GM23338 (cell line): ENCODE measurements at places on chromosomes 13 and 19. TPM values are rescaled to one million over a fixed set of nuclear protein-coding genes. Genes with fewer than 3 reads are reported as not detected.
A peak's percentile ranks its signal among the peaks of the same experiment; 100 is the strongest.

The ZNF737 gene
- 22.5 and 25.7 TPM in 2 replicates for total RNA-seq

GRCh38 chr19:12126707-12127106, 13.4 kb downstream of the ZNF20 start:
- peak; percentile 64 for DNase-seq

The NALCN gene
- total RNA-seq: 0.04 and 0.87 TPM in 2 replicates

DNA sequence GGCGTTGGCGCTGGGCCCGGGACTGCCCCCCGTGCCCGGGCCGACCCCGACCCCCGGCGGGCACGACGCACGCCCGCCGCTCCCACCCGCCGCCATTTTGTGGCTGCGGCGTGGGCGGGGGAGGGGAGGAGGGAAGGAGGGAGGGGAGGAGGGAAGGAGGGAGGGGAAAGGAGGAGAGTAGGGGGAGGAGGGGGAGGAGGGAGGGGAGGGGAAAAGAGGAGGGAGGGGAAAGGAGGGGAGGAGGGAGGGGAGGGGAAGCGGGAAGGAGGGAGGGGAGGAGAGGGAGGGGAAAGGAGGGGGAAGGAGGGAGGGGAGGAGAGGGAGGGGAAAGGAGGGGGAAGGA, at the start of gene BTBD2:
TSS of gene BTBD2 (minus strand) at position 107 of the 343 bp plus-strand sequence. CDS start at position 96, 11 bp downstream.
- DNase-seq: peak; percentile 70

DNA sequence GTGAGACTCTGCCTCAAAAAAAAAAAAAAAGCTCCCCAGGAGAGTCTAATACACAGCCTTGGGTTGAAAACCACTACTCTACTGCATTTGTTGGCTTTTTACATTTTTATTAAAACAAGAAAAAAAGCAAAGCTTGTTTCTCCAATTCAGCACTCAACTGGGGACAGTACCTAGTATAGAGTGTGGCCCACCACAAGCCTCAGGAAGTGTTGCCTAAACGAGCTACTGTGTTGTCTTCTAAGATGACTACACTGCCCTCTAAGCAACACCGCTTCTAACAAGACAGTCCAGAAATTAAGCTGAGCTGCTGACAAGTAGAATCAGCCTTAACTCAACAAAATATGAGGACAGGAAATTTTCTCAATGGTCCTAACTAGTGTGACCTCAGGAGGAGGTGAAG, 522.2 kb downstream of the FGF9 start:
- no peak for DNase-seq

DNA sequence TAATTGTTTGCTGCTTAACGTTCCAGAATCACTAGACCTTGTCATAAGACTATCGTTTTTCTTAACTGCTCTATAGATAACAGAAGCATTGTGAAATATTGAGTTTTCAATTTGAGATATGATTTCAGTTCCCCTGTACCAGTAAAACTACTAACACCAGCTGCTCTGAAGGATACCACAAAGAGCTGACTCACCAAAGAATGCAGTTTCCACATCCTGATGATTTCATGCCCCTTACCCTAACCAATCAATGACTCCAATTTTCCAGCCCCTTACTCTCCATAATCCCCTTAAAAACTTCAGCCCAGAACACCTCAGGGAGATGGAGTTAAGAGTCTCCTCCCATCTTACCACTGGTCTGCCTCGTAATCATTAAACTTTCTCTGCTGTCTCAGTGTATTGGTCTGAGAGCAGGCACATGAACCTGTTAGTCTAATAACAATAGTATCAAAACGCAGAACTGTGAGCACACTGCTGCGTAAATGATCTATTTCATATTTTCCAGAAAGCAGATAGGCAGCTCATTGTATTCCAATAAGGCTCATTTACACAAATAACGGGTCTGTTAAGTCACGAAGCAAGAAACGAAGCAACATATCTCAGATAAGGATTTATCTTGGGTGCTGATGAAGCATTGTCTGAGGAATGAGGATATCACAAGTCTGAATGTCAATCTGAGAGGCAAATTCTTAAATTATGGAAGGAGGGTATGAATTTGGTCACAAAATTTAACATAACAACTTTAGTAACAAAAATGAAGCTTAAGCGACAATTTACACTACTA, 14.1 kb upstream of the CCNA1 start:
- peak; percentile 9 for DNase-seq

The TMEM59L gene
- total RNA-seq: 6.8 and 9.8 TPM in 2 replicates

DNA sequence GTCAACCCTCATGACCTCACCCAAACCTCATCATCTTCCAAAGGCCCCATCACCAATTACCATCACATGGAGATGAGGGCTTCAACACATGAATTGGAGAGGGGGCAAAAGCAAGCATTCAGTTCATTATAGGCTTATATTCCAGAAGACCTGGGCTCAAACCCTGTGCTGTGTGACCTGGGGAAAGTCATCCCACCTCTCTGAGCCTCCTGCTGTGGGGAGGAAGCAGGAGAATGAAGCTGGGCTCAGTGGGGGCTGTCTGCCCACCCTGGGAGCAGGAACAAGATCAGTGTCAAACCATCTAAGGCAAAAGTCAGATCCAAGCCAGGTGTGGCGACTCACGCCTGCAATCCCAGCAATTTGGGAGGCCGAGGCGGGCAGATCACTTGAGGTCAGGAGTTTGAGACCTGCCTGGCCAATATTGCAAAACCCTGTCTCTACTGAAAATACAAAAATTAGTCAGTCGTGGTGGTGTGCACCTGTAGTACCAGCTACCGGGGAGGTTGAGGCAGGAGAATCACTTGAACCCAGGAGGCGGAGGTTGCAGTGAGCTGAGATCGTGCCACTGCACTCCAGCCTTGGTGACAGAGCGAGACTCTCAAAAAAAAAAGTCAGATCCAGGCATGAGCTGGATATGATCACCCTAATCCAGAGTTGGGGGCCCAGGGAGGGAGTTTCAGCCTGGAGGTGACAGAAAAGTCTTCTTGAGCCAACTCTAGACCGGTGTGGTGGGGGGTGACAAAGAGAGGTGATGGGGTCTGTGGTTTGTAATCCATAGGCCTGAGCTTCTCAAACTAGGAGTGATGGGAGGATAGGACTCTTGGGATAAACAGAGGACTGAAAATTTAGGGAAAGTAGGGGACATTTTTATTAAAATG, 1.6 kb upstream of the TPM4 start:
- no peak for DNase-seq

GRCh38 chr13:42494157-42494556, 79.8 kb upstream of the TNFSF11 start:
- no peak for DNase-seq
